Placental pericyte (primary cell): ENCODE measurements at places on chromosomes 11 and 22. TPM values are rescaled to one million over a fixed set of nuclear protein-coding genes. Genes with fewer than 3 reads are reported as not detected.

MIAT gene
- 1.1 TPM in 2 replicates for total RNA-seq

RAB36 gene
- total RNA-seq, result 4.6 and 7.4 TPM in 2 replicates

AMPD3 gene
- 21.2 and 46.8 TPM in 2 replicates for total RNA-seq

BBOX1 gene
- not detected in 2 replicates for total RNA-seq

SEC14L6 gene
- total RNA-seq, result not detected in 2 replicates

KRTAP5-11 gene
- not detected in 2 replicates for total RNA-seq
